ENCODE measurements at places on chromosomes 12 and 14.

DNA sequence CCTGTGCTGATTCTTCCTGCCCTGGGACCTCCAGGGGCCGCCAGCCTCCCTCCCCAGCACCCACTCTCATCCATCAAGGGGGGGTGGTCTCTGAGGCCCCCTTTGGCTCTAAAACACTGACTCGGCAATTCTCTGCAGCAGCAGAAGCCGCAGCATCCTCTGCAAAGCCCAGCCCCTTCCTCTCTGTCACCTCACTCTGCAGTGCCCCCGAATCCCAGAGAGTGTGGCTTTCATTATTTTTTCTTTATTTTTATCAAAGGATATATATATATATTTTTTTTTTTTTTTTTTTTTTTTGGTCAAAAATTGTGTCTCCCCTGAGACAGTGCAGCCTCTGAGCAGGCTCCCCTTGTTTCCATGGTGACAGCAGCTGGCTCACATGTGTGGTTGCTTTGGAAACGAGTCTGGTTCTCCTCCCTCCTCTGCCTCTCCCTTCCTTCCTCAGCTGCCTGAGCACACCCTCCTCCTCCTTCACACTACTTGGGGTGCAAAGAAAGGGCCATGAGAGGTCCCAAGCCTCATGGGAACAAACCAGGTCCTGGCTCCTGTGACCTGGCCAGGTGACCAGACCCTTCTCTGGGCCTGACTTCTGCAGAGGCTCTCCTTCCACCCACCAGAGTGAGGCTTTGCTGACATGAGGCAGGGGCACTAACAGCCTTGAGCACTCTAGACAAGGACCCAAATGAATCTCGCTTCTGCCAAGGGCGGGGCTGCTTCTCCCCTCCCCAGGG lies 100.5 kb downstream of the LRRC74A start:
- H3K27me3 ChIP-seq = no peaks in the 10 kb centered on the region
- no peak overlapping the region for H3K27ac ChIP-seq
- H3K36me3 ChIP-seq = no peaks in the 10 kb centered on the region
- peaks cover 19% of the 10 kb centered on the region for H3K4me1 ChIP-seq
- no peak for DNase-seq

DNA sequence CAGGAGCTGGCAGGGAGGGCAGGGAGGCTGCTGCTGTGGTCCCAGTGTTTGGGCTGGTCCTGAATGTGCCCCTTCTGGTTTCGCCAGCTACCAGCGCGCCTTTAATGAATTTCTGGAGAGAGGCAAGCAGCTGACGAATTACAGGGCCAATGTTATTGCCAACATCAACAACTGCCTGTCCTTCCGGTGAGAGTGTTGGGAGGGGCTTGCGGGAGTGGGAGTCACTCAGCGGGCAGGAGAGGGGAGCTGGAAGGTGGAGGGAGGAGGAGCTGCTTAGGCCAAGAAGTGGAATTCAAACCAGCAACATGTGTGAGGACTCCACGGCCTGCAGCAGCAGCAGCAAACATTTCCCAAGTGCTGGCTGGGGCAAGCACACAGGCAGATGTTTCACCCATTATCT lies 7.7 kb downstream of the TNFAIP2 start:
- DNase-seq = no peak
- no peak overlapping the region for H3K27ac ChIP-seq
- no peaks in the 10 kb centered on the region for H3K27me3 ChIP-seq

- DNase-seq = no peak
- H3K27me3 ChIP-seq = no peaks in the 10 kb centered on the region
- H3K4me3 ChIP-seq = no peak overlapping the region
- no peaks in the 10 kb centered on the region for H3K4me1 ChIP-seq
Measured at GRCh38 chr12:79364197-79364596, 326.6 kb downstream of the PAWR start.

DNA sequence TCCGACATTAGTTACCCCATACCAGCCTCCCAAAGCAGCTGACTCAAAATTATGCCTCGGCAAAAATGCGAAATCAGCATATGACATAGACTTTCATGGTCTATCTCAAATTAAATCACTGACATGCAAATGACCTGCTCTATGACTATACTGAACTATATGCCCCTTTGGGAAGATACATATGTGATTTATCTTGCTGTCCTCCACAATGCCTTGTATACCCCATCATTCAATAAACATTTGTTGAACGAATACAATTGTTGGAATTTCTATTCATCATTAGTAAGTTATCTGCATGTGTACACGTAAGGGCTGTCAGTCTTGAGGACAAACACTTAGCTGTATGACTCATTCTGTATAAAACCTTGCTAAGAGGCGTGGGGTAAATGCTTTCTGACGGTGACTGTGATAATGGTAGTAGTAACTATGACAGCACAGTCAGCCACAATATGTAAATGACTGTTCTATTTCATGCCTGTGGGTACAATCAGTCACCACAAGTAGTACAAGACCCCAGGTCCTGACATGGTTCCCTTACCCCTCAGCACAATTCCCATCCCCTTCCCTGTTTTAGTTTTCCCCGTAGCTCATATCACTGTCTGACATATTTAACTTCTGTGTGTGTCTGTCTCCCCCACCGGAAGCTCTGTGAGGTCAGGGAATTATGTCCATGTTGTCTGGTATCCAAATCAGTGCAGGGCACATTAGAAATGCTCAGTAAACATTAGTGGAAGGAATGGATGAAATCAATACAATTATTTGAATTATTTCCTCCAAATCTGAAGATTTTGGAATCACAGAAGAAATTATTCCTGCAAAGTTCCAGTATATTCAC lies 42.8 kb downstream of the STXBP6 start:
- no peak for DNase-seq
- no peaks in the 10 kb centered on the region for H3K36me3 ChIP-seq
- H3K4me1 ChIP-seq = peaks cover 1% of the 10 kb centered on the region

- H3K27ac ChIP-seq = no peak overlapping the region
- no peak overlapping the region for H3K4me3 ChIP-seq
- DNase-seq = no peak
- no peaks in the 10 kb centered on the region for H3K36me3 ChIP-seq
- H3K4me1 ChIP-seq = no peaks in the 10 kb centered on the region
- H3K27me3 ChIP-seq = no peaks in the 10 kb centered on the region
Measured at GRCh38 chr12:12323591-12323990, 26.5 kb downstream of the MANSC1 start.

- DNase-seq = no peak
- H3K27me3 ChIP-seq = no peaks in the 10 kb centered on the region
- no peaks in the 10 kb centered on the region for H3K4me1 ChIP-seq
- no peaks in the 10 kb centered on the region for H3K36me3 ChIP-seq
- H3K27ac ChIP-seq = no peak overlapping the region
- no peak overlapping the region for H3K4me3 ChIP-seq
Measured at GRCh38 chr12:79717006-79717405, 26.2 kb upstream of the PAWR start.

DNA sequence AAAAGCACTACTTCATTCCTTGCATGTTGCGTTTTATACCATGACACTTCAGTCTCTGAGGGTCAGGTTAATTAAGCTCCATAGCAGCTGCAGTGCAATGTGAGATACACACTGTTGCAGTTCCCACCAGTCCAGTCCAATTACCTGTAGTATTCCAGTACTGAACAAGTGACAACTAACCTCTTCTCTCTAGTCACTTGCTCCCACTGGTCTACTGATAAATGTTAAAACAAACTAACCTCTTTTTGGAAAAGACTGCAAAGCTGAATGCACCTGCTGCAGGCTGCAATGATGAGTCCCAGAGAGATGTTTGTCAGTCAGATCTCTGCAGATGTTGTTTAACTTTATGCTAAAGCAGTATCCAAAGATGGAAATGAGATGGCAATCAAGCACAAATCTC lies 7.9 kb downstream of the NOVA1 start:
- DNase-seq = no peak
- no peaks in the 10 kb centered on the region for H3K36me3 ChIP-seq
- no peak overlapping the region for H3K4me3 ChIP-seq
- H3K27ac ChIP-seq = no peak overlapping the region

DNA sequence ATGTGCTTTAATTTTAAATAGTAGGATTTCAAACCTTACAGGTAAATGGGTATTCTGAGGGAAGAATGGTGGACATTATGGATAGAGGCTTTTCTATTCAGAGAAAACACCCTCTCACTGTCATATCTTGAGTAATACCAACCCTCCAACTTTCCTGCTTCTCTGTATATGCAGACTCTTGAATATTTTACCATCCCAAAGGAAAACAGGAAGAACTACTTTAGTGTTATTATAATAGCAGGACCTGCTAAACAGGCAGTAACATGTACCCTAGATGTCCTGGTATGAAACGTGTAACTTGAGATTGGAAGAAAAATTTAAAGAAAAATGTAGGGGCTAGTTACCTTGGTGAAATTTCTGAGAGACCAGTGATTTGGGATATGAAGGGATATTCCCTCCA lies 82.9 kb upstream of the TRHDE start:
- no peak for DNase-seq
- no peaks in the 10 kb centered on the region for H3K27me3 ChIP-seq

- H3K4me3 ChIP-seq = no peak overlapping the region
- H3K27ac ChIP-seq = no peak overlapping the region
- DNase-seq = peak; percentile 73
- H3K36me3 ChIP-seq = no peaks in the 10 kb centered on the region
- H3K27me3 ChIP-seq = no peaks in the 10 kb centered on the region
Measured at GRCh38 chr12:19572920-19573558, 133.7 kb downstream of the AEBP2 start.

DNA sequence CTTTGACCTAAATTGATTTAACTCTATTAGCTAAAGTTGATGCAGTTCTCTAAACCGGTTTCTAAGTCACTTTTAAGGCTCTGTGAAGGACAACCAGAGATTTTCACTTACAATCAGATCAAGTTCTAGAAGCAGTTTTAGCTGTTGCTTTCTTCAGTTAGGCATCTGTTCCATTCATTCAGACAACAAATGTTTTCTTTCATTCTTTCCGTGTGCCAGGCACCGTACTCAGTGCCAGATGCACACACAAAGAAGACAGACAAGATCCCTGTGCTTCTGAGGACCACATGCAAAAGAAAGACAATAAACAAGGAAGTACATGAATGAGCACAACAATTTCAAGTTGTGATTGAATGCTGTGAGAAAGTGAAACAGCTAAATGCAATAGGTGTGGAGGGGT lies 11.1 kb upstream of the EGLN3 start:
- 0 out of 2 replicates have a peak, but pooled peaks cover 2% of the 10 kb centered on the region for H3K4me1 ChIP-seq
- no peak overlapping the region for H3K4me3 ChIP-seq
- no peak for DNase-seq

- no peak for DNase-seq
- no peaks in the 10 kb centered on the region for H3K36me3 ChIP-seq
- H3K4me1 ChIP-seq = no peaks in the 10 kb centered on the region
- H3K27me3 ChIP-seq = no peaks in the 10 kb centered on the region
- no peak overlapping the region for H3K27ac ChIP-seq
Measured at GRCh38 chr12:24705741-24706358, 243.1 kb downstream of the BCAT1 start.

GRCh38 chr12:62848418-62848817 lies 86.5 kb downstream of the PPM1H start:
- no peaks in the 10 kb centered on the region for H3K27me3 ChIP-seq
- H3K36me3 ChIP-seq = no peaks in the 10 kb centered on the region
- H3K4me3 ChIP-seq = no peak overlapping the region
- no peak for DNase-seq

- H3K27me3 ChIP-seq = peaks cover 4% of the 10 kb centered on the region
- H3K27ac ChIP-seq = no peak overlapping the region
- H3K4me1 ChIP-seq = 0 out of 2 replicates have a peak, but pooled peaks cover 1% of the 10 kb centered on the region
- H3K36me3 ChIP-seq = no peaks in the 10 kb centered on the region
Measured at GRCh38 chr12:51818566-51819300, 29.8 kb downstream of the FIGNL2 start.

DNA sequence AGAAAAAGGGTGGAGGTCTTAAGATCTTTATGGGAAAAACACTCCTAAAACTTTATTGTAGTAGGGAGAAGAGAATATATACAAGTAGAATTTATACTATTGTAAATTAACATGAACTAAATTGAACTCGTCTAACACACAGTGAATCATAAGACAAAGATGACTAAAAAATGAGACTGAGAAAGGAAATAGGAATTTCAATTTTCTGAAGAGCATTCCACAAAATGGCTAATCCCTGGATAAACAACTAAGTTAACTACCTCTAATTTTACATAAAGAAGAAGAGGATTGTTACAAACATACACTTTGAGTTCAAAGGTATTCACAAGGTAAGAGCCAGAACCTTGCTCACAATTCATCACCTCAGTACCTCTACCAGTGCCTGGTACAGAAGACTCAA lies 2.0 kb downstream of the MAP4K5 start:
- no peak overlapping the region for H3K4me3 ChIP-seq
- no peak overlapping the region for H3K27ac ChIP-seq
- DNase-seq = no peak
- no peaks in the 10 kb centered on the region for H3K27me3 ChIP-seq
- no peaks in the 10 kb centered on the region for H3K36me3 ChIP-seq
- no peaks in the 10 kb centered on the region for H3K4me1 ChIP-seq

GRCh38 chr12:52801773-52802172 lies 5.9 kb upstream of the KRT3 start:
- no peaks in the 10 kb centered on the region for H3K27me3 ChIP-seq
- H3K4me1 ChIP-seq = peaks cover 2% of the 10 kb centered on the region
- H3K4me3 ChIP-seq = no peak overlapping the region
- no peak overlapping the region for H3K27ac ChIP-seq
- DNase-seq = no peak

DNA sequence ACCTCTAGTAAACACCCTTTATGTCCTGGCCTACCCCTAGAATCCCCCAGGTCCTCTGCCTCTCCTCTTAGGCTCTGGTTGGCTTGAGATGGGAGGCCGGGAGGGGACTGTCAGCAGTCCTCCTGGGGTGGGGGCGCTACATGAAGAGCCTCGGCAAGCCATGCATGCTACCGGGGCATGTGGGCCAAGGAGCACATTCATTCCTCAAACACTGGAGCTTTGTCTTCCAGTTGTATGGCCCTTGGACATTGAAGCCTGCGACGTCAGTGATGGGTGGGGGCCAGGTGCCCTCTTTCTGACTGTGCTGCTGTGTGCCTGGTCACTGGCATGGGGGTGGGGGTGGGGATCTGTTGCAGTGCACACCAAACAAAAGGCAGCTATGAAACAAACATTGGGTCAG lies 15.8 kb upstream of the CELA1 start:
- no peaks in the 10 kb centered on the region for H3K36me3 ChIP-seq
- DNase-seq = no peak
- H3K4me3 ChIP-seq = no peak overlapping the region
- no peak overlapping the region for H3K27ac ChIP-seq

- peaks cover 3% of the 10 kb centered on the region for H3K4me1 ChIP-seq
- DNase-seq = no peak
- no peak overlapping the region for H3K27ac ChIP-seq
- no peaks in the 10 kb centered on the region for H3K27me3 ChIP-seq
- peaks cover 30% of the 10 kb centered on the region for H3K36me3 ChIP-seq
- no peak overlapping the region for H3K4me3 ChIP-seq
Measured at GRCh38 chr12:131943389-131943788, 6.4 kb upstream of the EP400 start.

GRCh38 chr14:94292872-94293577 lies at the start of gene SERPINA10:
Gene SERPINA10, minus strand, starts transcription at chr14:94293268. Its CDS starts 2,675 bp downstream, at chr14:94290593.
- H3K36me3 ChIP-seq = no peaks in the 10 kb centered on the region
- no peaks in the 10 kb centered on the region for H3K4me1 ChIP-seq
- H3K27ac ChIP-seq = no peak within 1 kb of the TSS
- no peak for DNase-seq

GRCh38 chr12:31732926-31733548 lies 4.2 kb upstream of the AMN1 start:
- DNase-seq = no peak
- no peaks in the 10 kb centered on the region for H3K36me3 ChIP-seq
- peaks cover 2% of the 10 kb centered on the region for H3K4me1 ChIP-seq
- no peaks in the 10 kb centered on the region for H3K27me3 ChIP-seq
- H3K27ac ChIP-seq = no peak overlapping the region

- DNase-seq = no peak
- H3K36me3 ChIP-seq = no peaks in the 10 kb centered on the region
- H3K4me1 ChIP-seq = no peaks in the 10 kb centered on the region
- H3K27ac ChIP-seq = no peak overlapping the region
- H3K4me3 ChIP-seq = no peak overlapping the region
Measured at GRCh38 chr14:72488514-72488913, 405.4 kb downstream of the DPF3 start.

All from iPS DF 6.9 (cell line).